ENCODE measurements at places on chromosomes 2 and 18. TPM values are rescaled to one million over a fixed set of nuclear protein-coding genes. Genes with fewer than 3 reads are reported as not detected.

BIN1 gene
- total RNA-seq = 117 TPM

- no peak for DNase-seq
These were observed 1040.5 kb upstream of the GYPC start for GRCh38 chr2:125615438-125615837.

PIEZO2 gene
- total RNA-seq = 1.8 TPM

GRCh38 chr18:49223837-49224529 lies 236.5 kb downstream of the DYM start:
- DNase-seq = no peak

DNA sequence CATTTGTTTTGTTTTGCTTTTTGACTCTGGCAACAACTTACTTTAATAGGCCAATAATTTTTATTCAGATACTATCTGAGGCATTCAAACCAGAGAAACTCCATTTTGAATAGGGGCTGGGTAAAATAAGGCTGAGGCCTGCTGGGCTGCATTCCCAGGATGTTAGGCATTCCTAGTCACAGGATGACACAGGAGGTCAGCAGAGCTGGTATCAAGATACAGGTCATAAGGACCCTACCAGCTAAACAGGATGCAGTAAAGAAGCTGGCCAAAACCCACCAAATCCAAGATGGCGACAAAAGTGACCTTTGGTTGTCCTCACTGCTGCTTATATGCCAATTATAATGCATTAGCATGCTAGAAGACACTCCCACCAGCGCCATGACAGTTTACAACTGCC lies 102.2 kb upstream of the XPO1 start:
- peak; percentile 23 for DNase-seq

DNA sequence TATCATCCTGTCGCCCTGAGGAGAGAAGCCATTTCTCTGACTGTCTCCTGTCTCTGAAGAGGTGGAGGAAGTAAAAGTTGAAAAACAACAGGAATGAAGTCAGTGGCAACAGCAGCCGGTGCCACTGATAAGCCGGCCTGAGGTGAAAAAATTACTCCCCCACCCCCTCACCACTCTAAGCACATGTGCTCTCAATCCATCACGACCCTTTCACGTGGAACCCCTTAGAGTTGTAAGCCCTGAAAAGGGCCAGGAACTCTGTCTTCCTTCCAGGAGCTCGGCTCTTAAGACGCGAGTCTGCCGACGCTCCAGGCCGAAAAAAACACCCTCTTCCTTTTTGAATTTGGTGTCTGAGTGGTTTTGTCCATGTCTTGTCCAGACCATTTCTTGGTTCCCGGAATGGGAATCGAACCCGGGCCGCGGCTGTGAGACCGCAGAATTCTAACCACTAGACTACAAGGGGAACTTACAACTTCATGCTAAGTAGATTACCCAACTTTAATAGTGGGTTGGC lies 40.7 kb upstream of the TRIM43 start:
- DNase-seq = no peak

DNA sequence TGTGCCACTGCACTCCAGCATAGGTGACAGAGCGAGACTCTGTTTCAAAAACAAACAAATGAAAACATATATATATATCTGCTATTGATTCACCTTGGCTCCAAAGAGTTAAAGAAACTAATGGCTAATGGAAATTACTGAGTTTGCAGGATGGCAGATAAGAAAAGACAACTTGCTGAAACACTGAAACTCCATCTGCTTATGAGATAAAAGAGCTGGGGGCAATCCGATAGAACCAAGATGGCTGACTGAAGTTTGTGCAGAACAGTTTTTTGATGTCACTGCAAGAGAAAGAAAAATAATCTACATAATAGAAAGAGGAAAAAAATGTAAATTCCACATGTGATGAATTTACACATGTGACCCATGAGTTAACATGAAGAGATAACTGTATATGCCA lies 88.2 kb downstream of the LRATD1 start:
- DNase-seq = no peak

SLC9A4 gene
- 0.84 TPM for total RNA-seq

DNA sequence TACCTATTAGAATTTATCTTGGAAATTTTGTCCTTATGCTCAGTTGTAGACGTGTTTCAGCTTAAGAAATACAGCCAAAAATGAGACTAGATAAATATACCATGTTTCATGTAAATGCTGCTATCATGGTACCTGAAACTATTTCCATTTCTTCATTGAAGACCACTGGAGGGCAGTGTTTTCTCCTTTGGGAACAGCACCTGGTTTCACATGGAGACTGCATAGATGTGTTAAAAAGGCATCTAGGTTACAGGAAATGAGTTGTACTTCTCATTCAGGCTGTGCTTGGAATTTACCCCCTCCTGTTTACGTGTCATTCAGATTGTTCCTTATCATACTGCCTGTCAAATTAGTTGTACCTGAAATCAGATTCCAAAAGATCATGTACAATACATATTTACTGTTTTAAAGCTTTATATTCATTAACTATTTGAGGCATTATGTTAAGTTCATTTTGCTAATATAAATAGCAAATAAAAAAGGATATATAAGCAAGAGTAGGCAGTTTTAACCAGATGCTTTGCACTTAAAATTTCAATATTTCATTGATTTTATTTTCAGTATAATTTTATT lies 57.3 kb upstream of the PSMD14 start:
- peak; percentile 70 for DNase-seq

IGFBP2 gene
- total RNA-seq = 56.6 TPM

- no peak for DNase-seq
These were observed 203.0 kb downstream of the SETBP1 start for GRCh38 chr18:44883671-44884070.

DNA sequence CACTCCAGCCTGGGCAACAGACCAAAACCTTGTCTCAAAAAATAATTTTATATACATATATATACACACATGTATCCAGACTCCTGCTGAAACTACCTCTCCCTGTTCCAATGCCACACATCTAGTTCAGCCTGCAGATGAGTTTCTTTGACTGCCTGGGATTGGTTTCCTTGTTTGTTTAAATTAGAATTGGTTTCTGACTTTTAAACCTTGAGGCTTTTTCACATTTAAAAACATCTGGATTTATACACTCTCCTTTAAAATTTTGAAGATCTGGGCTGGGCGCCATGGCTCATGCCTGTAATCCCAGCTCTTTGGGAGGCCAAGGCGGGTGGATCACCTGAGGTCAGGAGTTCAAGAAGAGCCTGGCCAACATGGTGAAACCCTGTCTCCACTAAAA lies 21.8 kb upstream of the CXCR1 start:
- DNase-seq = no peak

- DNase-seq = peak; percentile 23
These were observed 2156.0 kb upstream of the PIK3C3 start for GRCh38 chr18:39799006-39799405.

PTCD3 gene
- 121 TPM for total RNA-seq

G6PC2 gene
- not detected for total RNA-seq

GRCh38 chr2:163417596-163418337 lies 318.0 kb downstream of the FIGN start:
- no peak for DNase-seq

SCYGR4 gene
- not detected for total RNA-seq

CACNB4 gene
- total RNA-seq = 2.2 TPM

DNA sequence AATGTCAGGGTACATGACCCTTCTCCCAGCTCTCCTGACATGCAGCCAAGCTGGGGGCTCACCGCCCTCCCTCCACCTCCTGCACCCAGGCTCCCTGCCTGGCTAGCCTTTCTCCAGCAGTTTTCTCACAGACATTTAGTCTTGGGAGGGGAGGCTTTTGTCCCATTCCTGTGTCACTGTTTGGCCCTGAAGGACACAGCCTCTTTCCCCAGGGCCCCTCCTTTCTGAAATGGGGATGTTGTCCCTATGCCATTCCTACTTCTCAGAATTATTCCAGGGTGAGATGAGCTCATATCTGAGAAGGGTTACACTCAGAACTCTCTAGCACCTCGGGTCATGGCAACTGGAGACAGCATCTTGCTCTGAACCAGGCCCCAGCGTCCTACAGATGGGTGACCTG lies 47.3 kb upstream of the MRPL33 start:
- no peak for DNase-seq

DSG2 gene
- total RNA-seq = 51.7 TPM

- peak; percentile 73 for DNase-seq
These were observed 61.1 kb upstream of the RAB12 start for GRCh38 chr18:8548186-8548585.

MYO3B gene
- not detected for total RNA-seq

DNA sequence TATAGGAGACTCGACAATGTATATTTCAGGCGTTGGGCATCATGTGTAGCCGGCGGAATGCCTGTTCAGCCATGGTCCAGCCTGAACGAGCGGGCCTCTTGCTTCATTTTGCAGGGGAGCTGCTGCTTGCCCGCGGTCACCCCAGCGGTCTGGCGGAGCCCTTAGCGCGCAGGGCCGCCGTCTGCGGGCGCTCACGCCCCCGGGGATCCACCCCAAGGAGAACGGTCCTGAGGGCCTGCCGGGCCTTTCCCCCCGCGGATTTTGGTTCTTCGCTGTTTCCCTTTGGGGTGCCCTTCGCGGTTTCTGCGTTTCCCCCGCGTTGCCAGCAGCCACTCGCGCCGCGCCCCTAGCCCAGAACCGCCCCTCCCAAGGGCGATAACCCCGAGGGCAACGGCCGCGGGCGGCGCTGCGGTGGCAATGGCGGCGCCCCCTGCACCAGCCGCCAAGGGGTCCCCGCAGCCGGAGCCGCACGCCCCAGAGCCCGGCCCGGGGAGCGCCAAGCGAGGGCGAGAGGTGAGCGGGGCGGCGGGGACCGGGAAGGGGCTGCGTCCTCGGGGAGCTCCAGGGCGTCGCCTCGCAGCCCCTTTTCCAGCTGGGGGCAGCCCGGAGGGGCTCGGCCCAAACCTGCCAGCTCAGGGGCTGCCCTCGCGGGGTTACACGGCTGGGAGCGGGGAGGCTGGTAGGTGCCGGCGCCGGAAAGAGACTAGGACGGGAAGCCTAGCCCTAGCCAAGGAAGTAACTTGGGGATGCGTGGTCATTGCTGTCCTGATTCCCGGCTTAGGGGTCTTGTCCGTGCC lies at the start of gene MFSD2B:
MFSD2B (plus strand) TSS at position 406 of the 797 bp plus-strand sequence; CDS start at position 418, 12 bp downstream.
- DNase-seq = no peak

DNA sequence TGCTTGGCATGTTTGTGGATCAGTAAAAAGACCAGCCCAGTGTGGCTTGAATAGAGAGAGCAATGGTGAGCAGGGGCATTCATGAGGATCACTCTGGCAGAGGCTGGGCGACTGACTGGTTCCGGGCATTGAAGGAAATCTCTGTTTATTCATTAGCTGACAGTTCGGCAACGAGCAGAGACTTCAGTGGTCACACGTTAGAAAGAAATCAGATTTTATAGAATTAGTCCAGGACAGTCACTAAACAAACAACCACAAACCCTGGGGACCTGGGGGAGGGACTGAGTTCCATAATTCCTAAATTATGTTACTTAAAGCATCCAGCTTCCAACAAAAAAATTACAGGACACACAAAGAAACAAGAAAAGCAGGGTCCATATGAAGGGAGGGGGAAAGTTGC lies 72.5 kb downstream of the NOL10 start:
- DNase-seq = no peak

CBLN2 gene
- 0.12 TPM for total RNA-seq

CMPK2 gene
- 12.7 TPM for total RNA-seq

GRB14 gene
- total RNA-seq = 0.10 TPM

DNA sequence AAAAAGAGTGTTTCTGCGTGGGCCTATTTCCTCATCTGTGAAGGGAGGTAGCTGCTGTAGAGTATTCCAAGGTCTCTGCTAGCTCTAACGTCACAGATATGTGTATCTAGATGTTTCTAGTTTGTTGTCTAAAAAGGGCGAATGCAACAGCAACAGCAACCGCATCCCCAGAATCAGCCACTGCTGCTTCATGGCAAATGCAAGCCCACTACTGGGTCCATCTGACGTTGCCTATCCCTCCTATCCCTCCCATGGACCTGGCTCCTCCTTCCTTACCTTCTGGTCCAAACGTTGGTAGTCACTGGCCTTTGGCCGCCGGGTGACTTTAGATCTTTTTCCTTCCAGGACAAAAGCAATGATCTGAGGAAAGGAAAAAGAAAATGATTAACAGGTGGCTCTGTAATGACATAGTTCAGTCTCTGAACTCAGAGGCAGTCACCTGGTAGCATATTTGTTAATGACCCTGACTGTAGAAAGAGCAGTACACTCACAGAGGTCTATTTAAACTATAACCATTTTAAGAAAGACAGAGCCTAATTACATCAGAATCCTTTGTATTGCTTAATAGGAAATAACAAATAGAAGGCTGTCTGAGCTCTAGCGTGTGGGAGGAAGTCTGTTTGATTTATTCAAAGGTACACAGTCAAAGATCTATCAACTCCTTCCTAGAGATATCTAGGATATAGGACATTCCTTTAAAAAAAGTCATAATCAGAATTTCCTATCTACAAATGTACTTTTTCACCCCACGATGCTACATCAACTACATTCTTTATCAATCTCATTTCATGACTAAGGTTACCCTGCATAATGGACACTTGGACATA lies 2.9 kb downstream of the TGOLN2 start:
- DNase-seq = no peak

Measured in A172 (cell line).